NCI-H2227 treated with DMSO at 0.1 percent for 48 hours (cell line): ENCODE measurements at places on chromosomes 4 and X.

- no peak for DNase-seq
Observed at GRCh38 chr4:91345632-91346031, 958.1 kb upstream of the GRID2 start.

DNA sequence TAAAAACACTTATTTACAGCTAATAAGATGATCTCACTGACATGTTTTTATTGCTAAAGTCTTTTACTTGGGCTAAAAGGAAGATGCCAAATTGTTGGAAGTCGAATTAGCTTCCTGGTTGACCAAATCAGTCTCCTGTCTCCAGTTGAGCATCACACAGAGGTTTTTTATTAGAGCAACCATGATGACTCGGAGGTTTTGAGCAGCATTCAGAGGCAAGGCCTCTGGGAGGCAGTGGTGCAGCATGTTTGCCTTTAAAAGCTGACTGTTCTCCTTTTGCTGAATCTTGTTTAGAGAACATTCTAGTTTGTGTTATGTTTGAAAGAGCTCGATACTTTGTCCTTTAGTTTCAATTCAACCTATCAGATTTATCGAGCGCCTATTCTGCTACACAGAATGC, 2.1 kb downstream of the UCHL1 start:
- peak; percentile 10 for DNase-seq

DNA sequence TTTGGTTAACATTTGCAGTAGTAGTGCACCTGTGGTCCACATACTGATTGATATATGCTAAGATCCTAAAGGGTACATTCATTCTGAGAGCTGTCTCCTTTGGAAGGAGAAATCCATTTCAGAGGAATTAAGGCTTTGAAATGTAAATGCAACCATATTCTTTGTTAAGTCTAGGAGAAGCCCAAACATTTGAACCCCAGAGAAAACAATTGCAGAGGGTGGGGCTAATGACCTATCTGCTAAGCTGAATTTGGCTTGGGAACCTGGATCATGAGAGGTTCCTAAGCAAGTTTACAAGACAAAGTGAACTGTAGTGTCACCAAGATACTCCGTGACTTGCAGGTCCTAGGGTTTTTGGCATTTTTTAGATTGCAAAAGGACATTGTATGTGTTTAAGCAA, 41.2 kb downstream of the LAS1L start:
- DNase-seq: no peak

DNA sequence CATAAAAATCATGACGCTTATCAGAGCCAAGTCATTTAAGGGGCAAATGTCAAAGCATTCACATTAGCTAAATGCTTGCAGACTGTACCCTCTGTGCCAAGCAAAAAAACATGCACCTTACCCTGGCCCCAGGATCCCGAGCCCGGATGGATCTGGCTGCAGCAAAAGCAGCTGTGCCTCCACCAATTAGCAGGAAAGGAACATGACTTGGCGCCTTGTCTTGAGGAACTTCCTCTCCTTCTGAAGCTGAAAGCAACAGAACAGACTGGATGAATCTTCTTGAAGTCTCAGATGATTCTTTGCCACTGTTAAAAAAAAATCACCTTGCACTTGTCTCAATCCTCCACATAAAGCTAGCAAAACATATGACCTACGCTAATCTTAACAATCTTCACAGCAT, 18.0 kb downstream of the AIFM1 start:
- DNase-seq: no peak

DNA sequence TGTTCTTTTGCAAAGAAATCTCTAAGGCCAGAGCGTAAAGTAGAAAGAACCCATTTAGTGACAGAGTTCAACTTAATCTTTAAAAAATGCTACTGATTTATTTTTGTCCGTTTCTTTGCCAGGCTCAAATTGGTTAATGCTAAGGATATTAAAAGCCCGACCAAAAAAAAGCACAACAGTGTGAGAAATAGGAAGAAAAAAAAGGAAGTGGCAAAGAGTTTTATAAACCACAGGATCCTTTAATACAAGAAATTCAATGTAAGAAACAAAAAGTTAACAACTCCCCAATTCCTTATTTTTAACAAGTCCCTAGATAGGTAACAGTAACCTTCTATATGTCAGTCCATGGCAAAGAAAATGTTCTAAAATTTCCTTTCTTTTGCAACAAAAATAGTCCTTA, 480.4 kb downstream of the ACTRT1 start:
- DNase-seq: no peak

- no peak for DNase-seq
Observed at GRCh38 chr4:126973201-126973600, 659.6 kb upstream of the INTU start.

DNA sequence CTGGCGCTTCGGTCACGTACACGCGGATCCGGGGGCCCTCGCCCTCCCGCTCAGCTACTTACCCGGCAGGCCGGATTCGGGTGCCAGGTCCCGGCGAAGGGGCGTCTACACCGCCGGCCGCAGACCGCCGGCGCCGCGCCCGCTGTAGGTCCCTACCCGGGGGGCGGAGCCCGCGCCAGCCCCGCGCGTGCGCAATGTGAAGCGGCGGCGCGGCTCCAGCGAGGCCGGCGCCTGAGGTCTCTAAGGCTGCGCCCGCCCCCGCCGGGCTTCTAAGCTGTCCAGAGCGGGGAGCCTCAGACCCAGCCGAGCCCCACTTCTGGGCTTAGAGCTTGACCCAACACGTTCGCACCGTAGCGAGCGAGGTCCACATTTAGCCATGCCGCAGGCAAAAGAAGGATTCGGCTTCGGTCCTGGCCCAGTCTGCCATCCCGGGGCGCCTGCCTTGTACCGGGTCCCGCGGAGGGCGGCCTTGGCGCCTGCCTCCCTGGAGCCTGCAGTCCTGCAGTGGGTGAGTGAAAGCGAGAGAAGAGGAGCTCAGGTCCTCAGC, at the start of gene ZNF518B:
Gene ZNF518B, minus strand, starts transcription at position 172 of the 547 bp plus-strand sequence. CDS start 11,098 bp downstream, outside the sequence.
- DNase-seq: no peak

GRCh38 chrX:111917591-111917990, 41.6 kb downstream of the TRPC5OS start:
- no peak for DNase-seq

DNA sequence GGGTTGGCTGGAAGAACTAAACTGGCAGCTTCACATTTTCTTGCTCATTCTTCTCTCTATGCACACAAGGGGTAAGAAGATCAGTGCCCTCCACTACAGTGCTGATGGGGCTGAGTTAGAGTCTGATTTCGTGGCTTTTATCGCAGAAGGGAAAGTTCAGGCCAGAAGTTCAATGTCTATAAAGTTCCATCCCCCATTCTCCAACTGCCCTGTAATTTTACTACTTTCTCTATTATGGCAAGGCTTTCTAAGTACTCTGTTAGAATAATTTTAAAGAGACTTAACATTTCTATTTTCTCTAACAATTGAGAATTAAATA, 293.9 kb downstream of the BMPR1B start:
- no peak for DNase-seq

DNA sequence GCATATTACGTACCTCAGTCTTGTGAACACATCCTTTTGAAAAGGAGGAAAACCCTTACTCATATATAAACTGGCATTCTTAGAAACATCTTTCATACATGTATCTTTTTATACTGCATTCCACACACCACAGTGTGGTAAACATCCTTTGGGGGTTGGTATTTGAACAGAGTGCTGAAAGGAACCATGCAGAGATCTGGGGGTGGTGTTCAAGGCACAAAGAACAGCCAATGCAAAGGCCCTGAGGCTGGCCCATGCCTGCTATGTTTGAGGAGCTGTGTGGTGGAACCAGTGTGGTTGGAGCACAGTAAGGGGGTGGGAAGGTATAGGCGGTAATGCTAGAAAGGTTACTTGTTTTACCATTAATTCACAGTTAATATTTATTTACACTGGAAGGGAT, 2.0 kb downstream of the ELK1 start:
- DNase-seq: no peak

GRCh38 chrX:32448320-32448719, 763.0 kb downstream of the DMD start:
- DNase-seq: no peak

DNA sequence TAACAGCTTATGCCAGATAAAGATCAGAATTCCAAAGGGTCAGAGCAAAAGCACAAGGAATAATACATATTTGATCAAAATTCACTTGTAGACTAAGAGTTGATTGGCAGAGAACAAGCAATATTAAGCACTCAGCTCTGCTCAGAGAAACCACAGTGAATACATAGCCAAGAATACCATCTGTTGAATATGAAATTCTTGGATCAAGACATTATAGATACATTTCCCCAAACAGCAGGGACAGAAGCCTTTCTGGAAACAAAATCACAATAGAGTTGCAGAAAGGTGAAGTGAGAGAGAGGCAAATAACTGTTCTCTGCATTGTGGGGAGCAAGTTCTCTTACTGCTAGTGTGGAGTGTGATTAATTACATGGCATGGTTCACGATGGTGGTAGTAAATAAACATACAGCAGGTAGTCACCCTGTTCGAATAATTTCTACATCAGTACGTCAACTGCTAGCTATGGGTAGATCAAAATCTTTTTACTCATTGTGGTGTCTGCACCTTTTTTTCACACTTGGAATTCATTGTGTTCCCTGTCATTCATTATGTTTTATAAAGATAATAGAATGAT, 366.7 kb downstream of the PCDH7 start:
- no peak for DNase-seq

GRCh38 chrX:7146703-7147412, 654 bp upstream of the STS start:
- no peak for DNase-seq

DNA sequence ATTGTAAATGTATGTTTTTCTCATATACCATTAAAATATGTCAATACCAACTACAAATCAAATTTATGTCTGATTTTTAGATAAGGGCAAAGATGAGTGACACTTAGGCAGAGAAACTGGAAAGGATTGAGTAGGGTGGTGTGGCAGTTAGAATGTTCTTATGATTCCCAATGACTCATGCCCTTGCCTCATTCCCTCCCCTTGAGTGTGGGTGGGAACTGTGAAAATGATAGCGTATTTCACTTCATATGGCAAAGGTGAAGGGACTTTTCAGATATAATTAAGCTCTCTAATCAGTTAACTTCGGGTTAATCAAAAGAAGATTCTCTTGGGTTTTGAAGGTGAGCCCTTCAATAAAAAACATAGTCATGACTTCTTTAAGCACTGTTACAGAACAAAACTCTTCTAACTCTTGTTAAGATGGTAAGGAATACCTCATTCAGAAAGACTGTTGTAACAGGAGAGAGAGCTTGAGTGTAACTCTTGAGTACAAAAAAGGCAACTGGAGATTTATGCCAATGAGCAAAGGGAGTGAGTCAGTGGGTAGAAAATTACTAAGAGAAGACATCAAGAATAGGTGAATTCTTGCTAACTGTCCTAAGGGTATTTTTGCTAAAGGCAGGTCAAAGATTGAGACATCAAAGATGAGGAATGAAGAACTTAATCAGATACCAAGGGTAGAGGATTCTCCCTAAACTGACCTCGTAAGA, 329.5 kb downstream of the KCTD8 start:
- DNase-seq: no peak

DNA sequence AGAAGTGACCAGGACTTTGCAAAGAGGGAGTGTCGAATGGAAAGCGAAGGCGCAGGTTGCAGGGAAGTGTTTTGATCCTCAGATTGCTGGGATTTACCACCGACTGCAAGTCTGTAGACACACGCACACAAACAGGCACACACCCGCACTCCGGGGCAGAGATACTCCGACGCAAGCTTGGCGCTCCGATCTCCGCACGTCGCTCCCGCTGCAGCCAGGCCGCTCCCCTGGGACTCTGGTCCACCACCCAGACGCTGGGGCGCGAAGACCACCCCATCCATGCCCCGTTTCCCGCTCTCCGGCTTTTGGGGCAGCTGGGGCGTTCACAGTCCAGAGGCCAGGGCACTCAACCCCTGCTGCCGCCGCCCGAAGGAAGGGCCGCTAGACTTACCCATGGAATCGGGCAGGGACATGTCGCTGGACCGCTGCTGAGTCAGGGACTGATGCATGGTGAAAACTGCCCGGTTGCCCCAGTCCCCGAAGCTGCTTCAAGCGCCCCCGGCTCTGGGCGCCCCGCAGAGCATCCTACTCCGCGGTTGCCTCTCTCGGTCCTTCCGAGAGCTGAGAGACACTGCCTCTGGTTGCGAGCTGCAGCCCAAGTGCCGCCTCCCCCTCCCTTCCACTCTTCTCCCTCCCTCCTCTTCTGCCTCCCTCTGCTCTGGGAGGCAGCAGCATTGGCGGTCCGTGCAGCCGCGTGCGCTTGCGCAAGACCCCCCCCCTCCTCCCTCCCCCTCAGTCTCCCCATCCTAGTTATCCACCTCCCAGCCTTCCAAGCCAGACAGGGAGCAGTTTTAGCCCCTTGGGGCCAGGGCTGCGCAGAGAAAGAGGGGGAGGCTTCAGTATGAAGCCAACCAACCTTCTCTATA, at the start of gene TMEM255A:
Gene TMEM255A, minus strand, starts transcription at position 601 of the 866 bp plus-strand sequence. Its CDS starts 152 bp downstream, at position 449.
- peak; percentile 87 for DNase-seq

GRCh38 chr4:85672116-85672515, 197.2 kb downstream of the ARHGAP24 start:
- DNase-seq: no peak

- no peak for DNase-seq
Observed at GRCh38 chr4:10173037-10173753, 56.6 kb upstream of the WDR1 start.

- DNase-seq: no peak
Observed at GRCh38 chr4:89373394-89373793, 65.8 kb upstream of the GPRIN3 start.

DNA sequence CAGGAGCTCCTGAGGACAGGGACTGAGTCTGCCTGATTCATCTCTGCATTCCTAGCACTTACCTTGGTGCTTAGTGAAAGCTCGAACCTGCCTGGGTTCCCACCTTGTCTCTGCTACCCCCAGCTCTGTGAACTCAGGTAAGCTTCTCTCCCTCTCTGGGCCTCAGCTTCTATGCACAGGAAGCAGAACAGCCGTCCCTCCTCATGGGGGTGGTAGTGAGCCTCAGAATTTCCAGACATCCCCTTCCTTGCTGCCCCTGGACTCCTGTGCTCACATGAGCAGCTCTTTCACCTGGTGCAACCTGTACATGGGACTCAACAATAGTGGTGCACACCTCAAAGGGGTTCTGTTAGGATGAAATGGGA, 50.8 kb downstream of the HTRA3 start:
- DNase-seq: no peak

GRCh38 chrX:32514986-32515385, 696.4 kb downstream of the DMD start:
- no peak for DNase-seq

GRCh38 chr4:173370130-173370476, 651 bp upstream of the SAP30 start:
- DNase-seq: no peak

DNA sequence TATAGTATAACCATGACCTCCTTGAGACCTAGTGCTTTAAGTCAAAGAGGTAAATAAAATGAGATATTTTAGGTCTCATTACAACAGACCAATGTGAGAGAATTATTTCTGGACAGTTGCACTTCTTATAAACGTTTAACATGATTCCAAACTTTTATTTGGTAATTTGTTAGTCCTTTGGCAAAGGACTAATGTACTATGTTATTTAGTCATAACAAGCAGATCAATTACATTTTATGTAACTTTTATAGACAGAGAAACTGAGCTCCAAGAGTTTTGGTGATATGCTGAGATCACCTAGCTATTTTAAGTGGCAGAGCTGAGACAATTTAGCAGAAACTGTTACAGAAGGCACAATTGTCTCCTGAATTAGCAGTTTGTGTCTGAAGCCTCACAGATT, 2.6 kb upstream of the SNCA start:
- DNase-seq: no peak

GRCh38 chr4:16715482-16715881, 183.0 kb downstream of the LDB2 start:
- no peak for DNase-seq

- no peak for DNase-seq
Observed at GRCh38 chrX:22378296-22378695, 105.6 kb downstream of the CBLL2 start.
